ENCODE measurements at places on chromosomes 11 and 22.

DNA sequence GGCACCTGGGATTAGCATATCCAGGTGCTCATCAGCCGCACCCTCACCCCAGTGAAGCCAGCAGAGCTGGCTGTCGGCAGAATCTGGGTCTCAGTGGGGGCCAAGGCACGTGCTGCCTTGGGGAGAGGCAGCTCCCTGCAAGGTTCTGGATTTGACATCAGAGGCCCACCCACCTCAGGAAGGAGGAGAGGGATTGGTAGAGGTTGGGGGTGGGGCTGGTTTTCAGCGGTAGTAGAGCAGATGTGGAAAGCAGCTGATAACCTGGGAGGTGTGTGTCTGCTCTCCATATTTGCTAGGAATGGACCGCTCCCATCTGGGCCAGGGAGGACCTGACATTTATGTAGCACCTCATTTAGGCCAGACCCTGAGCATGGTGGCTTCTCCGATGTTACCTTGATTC lies 147.5 kb downstream of the GRIK4 start:
- no peak for DNase-seq

- DNase-seq: no peak
Measured at GRCh38 chr11:92556431-92556830, 331.8 kb downstream of the FAT3 start.

DNA sequence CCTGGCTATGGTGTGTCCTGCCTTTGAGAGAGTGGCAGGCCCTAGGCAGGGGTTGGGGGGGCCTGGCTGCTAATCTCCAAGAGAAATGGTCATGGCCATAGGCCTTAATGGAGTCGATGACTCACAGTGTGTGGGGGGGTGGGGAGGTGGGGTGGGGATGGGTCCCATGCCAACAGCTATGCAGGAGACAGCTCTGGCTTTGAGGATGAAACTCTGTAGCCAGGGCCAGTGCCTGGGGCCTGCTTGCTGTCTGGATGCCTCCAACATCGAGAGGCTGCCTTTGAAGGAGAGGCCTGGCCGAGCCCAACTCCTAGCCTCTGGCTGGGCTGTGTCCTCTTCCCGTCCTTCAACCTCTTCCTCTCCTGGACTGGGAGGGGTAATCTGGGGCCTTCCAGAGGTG lies 23.9 kb upstream of the TSPAN18 start:
- no peak for DNase-seq

DNA sequence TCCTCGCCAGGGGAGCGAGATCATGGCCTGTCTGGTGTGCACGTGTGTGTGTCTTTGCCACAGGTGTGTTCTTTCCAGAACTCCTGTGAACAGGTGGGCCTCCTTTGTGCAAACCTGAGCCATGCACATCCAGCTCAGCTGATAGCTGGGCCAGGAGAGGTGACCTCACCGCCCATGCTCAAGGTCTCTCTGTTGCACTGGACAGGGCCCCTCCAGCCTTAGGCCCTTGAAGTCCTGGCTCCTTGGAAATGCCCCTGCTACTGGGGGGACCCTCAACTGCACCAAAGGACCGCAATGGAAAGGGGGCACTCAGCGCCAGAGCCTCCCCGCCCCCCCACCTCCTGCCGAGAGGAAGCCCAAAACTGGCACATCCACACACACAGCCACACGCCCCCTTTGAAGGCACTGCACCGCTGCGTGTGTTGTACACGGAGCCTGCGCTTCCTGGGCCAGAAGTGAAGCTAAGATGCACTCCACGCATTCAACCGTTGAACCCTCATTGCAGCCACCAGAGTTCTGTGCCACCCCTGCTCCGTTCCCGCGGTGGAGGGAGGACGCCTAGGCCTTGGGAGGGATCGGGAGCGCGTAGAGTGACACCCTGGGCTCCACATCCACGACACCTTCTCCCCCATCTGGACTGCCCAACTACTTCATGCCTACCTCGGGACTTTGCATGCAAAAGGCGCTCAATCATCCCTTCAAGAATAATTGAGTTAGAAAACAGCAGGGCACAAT lies 16.4 kb upstream of the IL2RB start:
- DNase-seq: no peak

GRCh38 chr11:6705905-6706535 lies 22.9 kb upstream of the MRPL17 start:
- DNase-seq: peak; percentile 49

- DNase-seq: no peak
Measured at GRCh38 chr22:11042116-11042515, 4485.9 kb upstream of the OR11H1 start.

DNA sequence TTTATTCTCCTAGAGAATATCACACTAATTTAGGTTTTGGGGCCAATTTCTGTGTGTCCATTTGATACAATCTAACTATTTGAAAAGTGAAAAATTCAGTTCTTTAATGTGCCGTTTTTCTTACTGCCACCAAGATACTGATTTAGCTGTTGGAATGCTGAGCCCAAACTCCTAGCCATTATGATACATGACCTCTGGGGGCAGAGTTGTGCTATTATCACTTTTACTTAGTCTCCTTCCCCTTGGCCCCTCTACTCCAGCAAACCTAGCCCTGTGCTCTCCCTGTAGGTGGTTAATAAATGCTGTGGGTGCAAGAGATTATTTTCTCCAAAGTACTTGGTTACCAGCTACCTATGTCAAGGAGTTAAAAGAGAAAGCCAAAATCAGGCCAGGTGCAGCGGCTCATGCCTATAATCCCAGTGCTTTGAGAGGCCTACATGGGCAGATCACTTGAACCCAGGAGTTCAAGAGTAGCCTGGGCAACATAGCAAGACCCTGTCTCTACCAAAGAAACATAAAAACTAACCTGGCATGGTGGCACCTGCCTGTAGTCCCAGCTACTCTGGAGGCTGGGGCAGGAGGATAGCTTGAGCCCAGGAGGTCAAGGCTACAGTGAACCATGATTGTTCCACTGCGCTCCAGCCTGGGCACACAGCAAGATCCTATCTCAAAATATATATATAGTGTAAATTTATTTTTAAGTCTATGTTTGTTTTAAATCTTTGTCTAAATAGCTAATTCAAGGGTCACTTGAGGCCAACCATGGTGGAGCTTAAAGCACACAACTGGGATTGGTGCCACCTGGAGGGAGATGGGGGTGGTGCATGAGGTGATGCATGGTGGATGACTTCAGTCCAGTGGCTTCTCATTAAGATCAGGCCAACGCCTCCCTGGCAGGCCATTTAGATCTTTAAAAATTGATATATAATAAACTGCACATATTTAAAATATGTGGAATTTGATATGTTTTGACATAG lies 193.2 kb upstream of the PLET1 start:
- DNase-seq: peak; percentile 42

DNA sequence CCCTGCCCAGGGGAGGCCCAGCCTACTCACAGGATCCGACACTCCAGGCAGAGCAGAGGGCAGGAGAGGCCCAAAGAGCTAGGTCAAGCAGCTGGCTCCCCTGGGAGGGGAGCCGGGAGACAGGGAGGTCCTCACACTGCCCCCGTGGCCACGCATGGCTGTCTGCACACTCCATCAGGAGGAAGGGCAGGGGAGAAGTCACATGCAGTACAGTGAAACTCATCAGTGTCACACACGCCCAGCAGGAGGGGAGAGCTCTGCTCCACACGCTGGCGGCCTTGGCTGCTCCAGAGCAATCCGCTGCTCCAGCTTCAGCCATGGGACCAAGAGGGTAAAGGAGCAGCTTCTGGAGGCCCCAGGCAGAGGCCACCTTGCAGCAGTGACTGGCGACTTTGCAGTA lies 14.3 kb downstream of the TCIRG1 start:
- peak; percentile 8 for DNase-seq

DNA sequence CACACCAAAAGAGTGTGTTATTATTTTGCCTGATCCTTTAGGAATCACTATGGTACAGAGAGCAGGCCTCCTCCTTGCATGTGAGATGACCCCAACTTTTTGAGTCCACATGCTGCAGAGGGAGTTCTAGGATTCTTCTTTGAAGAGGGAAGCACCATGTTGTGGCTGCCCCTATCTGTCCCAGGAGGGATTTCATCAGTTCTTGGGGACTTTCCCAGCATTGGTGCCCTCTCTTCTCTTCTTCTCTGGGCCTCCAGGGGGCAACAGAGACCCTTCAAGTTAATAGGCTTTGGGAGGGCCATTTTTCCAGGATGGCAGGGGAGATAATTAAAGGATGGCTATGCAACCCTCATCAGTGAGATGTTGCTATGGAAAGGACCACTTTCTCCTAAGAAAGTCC lies 3.6 kb downstream of the MMP1 start:
- DNase-seq: peak; percentile 52

GRCh38 chr11:129213261-129213660 lies 21.1 kb upstream of the ARHGAP32 start:
- no peak for DNase-seq

- DNase-seq: no peak
Measured at GRCh38 chr22:27598792-27599191, 202.8 kb downstream of the MN1 start.

DNA sequence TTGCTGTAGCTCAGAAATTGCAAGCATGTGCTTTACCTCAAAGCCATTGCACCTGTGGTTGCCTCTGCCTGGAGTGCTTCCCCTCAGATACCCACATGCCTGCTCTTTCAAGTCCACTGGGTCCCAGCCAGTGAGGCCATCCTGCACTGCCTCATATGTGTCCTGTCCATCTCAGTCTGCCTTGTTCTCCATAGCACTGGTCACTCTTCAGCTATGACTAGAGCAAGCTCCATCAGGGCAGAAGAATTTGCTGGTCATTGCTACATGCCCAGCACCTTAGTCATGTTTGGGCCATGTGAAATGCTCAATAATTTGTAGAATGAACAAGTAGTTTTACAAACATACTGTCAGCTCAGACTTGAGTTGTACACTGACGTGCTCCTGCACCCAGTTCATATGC lies 64.4 kb upstream of the HORMAD2 start:
- DNase-seq: no peak
